ENCODE measurements at places on chromosomes 2 and 18.

- DNase-seq: no peak
These were observed 9.3 kb downstream of the PSTPIP2 start for GRCh38 chr18:46062781-46063180.

DNA sequence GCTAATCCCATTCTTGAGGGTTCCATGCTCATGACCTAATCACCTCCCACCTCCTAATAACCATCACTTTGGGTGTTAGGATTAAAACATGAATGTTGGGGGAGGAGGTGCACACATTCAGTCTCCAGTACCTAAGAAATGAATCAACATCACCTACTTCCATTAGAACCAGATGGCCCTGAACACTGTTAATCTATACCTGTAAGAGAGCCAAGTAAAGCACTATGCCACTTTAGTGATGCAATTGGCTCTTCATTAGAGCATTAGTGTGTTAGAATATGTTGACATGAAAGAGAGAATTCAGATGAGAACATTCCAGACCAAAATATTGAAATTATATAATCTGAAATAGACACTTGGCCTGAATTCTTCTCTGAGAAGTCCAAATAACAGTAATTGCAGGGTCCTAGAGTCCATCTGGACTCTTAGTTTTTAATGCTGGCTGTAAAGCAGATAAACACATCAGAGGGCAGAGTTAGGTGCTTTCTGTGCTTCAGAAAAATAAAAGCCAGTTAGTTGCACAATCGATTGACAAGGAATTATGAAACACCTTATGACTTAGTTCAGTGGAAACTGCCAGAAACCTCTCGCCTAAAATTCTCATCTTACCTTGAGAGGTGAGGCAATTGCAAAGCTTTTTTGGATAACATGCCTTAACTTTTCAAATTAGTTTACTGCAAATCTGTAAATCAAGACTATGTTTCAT lies 923.7 kb downstream of the SLC4A3 start:
- no peak for DNase-seq

DNA sequence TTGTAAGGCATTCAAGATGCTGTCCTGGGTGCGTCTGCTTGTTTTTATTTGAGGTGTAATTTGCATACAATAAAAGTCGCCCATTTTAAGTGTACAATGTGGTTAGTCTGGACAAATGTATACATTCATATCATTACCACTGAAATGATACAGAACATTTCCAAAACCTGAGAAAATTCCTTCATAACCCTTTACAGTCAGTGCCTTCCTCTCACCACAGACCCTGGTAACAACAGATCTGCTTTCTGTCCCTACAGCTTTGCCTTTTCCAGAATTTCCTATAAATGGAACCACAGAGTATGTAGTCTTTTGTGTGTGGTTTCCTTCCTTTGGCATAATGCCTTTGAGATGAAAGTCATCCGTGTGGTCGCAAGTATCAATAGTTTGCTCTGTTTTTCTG lies 45.8 kb upstream of the NFU1 start:
- no peak for DNase-seq

DNA sequence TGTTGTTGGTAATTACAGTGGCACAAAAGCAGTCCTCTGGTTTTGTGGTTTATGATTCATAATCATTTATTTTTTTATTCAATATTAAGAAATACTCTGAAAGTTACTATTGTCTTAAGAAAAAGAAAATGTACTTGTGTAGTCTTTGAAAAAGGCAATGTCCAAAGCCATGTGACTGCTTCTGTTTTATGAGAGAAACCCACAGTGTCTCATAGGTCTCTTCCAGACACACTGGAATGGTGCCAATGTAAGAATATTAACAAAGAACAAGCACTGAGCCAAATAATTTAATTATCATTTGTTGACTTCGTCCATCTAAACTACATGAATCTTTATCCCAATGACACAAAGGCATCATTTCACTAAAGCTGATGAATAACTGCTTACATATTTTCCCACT lies 62.5 kb downstream of the RPRM start:
- DNase-seq: no peak

- no peak for DNase-seq
These were observed 36.8 kb downstream of the LAMA3 start for GRCh38 chr18:23725827-23726661.

Measured in heart right ventricle (tissue), 16 donors.